Lower lobe of right lung (tissue), 2 donors: ENCODE measurements at places on chromosomes 13 and 19.

- no peak for DNase-seq
Measured at GRCh38 chr13:112769615-112770014, 79.8 kb downstream of the ATP11A start.

GRCh38 chr13:34412295-34412694 lies 529.8 kb upstream of the NBEA start:
- DNase-seq: no peak

GRCh38 chr19:55261671-55262126 lies 2.9 kb upstream of the PPP6R1 start:
- no peak for DNase-seq

- no peak for DNase-seq
Measured at GRCh38 chr13:104595511-104595910, 1529.3 kb upstream of the SLC10A2 start.

DNA sequence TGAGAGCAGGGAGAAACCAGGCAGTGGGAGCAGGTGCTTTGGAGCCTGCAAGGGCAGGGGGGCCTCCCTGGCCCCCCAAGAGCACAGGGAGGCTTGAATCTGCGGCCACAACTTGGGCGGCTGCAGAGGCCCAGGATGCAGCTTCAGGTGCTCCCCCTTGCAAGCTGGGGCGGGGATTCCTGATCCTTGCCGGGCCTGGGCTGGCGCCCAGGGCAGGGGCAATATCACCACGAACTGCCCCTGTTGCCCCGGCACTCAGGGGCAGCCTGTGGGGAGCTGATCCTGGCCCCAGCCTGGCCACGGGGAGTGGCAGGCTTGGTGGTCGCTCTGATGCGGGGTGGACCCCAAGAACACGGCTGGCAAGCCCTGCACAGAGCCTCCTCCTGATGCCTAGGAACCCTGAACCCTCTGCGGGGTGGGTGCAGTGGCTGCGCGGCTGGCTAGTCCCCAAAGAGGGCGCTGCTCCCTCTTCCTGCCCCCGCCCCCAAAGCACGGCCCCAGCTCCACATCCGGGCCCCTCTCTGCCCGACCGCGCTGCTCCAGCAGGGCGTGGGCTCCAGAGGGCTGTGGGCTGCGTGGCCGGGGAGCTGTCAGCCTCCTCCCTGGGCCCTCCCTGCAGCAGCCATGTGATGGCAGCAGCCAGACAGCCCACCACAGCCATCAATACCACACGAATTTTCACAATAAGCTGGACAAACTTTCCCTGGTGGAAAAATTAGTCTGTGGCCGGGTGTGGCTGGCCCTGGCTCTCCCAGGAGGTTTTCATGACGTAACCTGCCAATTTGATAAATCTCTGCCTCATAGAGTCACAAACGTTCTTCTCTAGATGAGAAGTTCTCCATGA lies 21.0 kb downstream of the TNFSF9 start:
- peak; percentile 50 for DNase-seq
